Kidney glomerular epithelial cell (primary cell): ENCODE measurements at places on chromosomes 7 and 10.
A peak's percentile ranks its signal among the peaks of the same experiment; 100 is the strongest.

- DNase-seq = no peak
These were observed 798.3 kb downstream of the KCNMA1 start for GRCh38 chr10:76839276-76839675.

GRCh38 chr10:97676770-97677581 lies 10.1 kb downstream of the AVPI1 start:
- DNase-seq = peak; percentile 31

DNA sequence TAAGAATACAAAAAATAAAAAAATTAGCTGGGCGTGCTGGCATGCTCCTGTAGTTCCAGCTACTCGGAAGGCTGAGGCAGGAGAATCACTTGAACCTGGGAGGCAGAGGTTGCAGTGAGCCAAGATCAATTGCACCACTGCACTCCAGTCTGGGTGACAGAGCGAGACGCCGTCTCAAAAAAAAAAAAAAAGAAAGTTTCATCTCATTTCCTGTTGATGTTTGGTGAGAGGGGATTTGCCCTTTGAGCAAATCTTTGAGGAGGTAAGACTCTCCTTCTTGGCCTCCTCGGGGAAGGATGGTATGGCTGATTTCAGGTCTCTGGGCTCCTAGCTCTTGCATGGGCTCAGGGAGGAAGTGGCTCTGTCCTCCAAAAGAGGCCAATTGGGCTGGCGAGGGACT lies 3.6 kb upstream of the GRID2IP start:
- DNase-seq = no peak

GRCh38 chr10:1776127-1776662 lies 38.9 kb upstream of the ADARB2 start:
- no peak for DNase-seq

- DNase-seq = no peak
These were observed 37.4 kb upstream of the ZNF716 start for GRCh38 chr7:57412618-57413017.

GRCh38 chr7:23357190-23358093 lies 58.3 kb downstream of the MALSU1 start:
- DNase-seq = peak; percentile 90

- DNase-seq = peak; percentile 65
These were observed 8.7 kb downstream of the ECD start for GRCh38 chr10:73159038-73159648.

- DNase-seq = no peak
These were observed 25.2 kb upstream of the GNAT3 start for GRCh38 chr7:80537091-80537490.

DNA sequence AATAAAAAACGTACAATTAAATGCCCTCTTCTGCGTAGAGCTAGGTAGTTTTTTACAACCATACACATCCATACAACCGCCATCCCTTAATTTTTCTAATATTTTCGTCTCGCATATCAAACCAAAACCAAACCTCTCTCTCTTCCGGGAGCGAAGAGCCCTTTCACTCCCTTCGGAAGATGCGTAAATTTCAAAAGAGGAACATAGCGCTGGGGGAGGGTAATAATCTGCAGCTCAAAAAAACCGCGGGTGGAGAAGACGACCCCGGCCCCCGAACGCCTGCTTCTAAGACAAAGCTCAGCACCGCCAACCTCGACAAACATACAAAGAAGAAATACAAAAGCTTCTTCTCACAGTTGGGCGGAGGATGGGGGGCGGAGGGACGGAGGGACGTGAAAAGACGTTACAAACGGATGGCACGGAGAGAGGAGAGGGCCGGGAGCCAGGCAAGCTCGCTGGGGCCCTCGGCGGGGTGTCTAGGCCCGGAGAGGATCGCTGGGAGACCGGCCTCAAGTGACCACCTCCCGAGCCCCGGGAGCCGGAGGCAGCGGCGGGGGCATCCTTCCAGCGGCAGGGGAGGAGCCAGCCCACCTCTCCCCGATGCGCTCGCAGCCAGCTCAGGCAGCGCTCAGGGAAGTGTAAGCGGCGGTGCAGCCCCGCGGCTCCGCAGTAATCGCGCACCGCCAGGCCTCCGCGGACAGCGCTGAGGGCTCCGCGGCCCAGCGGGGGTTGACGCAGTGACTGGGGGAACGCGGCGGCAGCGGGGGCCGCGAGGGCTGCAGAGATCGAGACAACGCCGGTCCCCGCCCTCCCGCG lies 851 bp downstream of the MKRN1 start:
- DNase-seq = peak; percentile 40

DNA sequence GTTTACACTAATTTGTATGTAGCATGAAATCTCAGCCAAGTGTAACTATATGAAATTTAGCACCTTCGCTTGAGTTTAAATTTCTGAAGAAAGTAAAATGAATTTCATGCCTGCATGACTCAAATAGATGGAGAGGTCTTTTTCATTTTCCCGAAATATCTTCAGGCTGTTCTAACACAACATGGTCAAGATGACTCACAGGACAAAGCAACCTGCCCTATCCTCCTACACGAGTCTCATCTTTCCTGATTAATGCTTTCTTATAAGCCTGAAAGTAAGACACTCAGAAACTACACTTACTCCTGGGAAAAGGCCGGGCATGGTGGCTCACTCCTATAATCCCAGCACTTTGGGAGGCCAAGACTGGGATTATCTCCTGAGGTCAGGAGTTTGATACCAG lies 41.2 kb downstream of the CH25H start:
- DNase-seq = peak; percentile 66

DNA sequence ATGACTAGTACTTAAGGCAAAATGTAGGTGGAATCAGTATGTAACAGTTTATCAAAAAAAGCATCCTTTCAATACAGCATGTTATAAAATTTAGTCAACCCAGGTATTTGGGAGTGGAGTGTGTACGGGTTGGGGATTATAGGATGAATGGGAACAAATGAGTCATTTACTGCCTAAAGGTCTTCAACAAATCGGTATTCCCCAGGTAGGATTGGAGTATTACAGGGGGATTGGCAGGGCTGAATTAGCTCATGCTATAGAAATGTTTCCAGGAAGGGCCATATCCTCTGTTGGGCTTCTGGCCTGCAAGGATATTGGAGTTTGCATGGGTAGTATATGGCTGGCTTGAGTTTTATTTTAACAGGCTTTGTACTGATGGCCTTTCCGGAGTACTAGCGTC lies 723.7 kb downstream of the SORCS1 start:
- DNase-seq = no peak

GRCh38 chr7:140542228-140542603 lies 62.9 kb upstream of the MKRN1 start:
- no peak for DNase-seq

- DNase-seq = no peak
These were observed 13.3 kb downstream of the CYP2W1 start for GRCh38 chr7:996079-996872.

- no peak for DNase-seq
These were observed 320.0 kb upstream of the C7orf33 start for GRCh38 chr7:148270576-148270975.

DNA sequence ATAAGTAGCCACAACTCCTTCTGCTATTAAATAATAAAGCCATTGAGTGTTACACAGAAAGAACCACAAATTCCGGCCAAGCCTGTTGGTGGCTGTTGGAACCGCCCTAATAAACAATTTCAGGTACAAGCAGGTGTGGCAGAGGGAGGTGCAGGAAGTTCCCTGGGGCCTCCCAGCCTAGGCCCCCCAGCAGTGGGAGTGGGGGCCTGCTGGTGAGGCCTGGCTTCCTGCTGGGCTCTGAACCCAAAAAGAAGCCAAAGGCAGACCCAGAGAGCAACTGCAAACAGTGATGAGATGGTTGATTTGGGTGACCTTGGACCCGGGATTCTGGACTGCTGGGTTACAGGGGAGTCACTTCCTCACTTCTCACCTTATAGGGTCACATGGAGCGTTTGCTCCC lies 21.0 kb upstream of the LMTK2 start:
- DNase-seq = no peak

- peak; percentile 75 for DNase-seq
These were observed 57.6 kb upstream of the EZH2 start for GRCh38 chr7:148941598-148942275.

GRCh38 chr10:63521416-63522276 lies 445 bp downstream of the REEP3 start:
- peak; percentile 43 for DNase-seq

DNA sequence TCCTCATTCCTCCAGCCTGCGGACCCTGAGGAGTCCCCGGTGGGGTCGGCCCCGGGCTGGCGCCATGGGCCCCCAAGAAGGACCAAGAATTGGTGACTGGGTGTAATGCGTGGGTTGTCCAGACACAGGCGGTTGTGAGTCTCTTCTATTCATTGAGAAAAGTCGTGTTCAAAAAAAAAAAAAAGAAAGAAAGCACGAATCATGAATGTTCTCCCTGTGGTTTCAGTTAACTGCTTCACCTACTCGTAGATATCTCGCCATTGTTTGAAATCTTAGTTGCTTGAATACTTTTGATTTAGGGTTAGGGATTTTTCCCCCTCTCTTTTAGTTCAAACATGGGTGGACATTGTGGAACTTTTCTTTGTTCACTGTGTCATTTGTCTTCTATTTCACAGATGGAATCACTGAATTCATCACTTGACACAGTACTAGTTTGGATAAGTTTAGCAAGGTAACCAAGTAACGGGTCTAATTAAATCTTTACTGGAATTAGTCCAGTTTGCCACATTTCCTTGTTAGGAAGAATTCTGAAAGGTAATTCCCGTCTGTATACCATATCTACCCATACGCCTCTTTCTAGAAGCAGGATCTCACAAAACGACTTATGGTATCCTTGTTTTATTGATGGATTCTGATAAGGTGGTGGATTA lies 775 bp downstream of the STARD3NL start:
- peak; percentile 54 for DNase-seq

DNA sequence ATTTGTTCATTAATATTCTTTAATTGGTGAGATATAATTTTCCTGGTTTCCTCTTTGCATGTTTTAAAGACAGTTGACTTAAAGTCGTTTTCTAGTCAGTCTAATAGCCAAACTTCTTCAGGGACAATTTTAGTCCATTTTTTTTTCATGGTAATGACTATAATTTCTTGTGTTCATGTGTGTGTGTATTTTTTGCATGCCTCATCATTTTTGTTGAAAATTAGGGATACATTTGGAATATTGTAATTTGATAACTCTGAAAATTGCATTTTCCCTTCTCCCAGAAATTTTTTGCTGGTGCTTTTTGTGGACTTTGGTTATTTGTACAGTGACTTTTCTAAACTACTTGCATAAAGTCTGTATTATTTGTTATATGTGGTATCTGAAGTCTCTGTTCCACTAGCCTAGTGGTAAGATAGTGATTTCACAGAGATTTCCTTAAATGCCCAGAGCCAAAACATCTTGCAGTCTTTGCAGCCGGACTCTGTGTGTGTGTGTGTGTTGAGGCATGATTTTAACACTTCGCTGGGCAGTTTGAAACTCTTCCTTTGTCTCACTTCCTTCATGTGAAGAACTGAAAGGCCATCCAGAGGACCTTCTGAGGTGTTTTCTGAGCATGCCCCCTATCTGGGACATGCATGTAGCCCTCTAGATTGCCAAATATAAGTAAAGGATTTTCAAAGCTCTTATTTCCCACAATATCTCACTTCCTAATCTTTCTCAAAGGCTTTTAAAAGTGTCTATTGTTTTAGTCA lies 40.9 kb upstream of the ZNF365 start:
- DNase-seq = no peak

DNA sequence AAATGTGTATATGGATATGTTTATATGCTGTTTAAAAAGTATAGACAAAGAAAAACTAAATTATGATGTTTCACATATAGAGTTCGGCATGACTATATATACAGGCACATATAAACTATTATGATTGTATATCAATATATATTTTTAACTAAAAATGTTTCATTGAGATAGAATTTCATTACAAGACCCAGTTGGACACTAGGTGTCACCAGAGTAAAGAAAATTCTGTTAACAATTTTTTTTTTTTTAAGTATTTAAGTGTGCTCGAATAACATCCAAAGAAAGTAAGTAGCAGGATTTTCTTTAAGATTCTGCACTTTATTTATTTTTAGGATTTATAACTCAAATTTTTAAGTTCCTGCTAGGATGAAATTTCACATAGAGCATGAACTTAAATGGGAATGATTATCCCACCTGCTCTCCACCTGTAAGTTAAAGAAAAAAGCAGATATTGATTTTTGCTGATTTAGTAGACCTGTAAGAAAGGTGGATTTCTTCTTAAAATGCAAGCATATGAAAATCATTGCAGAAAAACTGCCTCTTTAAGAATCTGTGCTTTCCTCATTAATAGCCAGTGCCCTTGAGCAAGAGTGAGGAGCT lies 961.5 kb downstream of the PCDH15 start:
- DNase-seq = no peak

GRCh38 chr7:116530107-116530820 lies 5.4 kb downstream of the CAV1 start:
- DNase-seq = no peak

DNA sequence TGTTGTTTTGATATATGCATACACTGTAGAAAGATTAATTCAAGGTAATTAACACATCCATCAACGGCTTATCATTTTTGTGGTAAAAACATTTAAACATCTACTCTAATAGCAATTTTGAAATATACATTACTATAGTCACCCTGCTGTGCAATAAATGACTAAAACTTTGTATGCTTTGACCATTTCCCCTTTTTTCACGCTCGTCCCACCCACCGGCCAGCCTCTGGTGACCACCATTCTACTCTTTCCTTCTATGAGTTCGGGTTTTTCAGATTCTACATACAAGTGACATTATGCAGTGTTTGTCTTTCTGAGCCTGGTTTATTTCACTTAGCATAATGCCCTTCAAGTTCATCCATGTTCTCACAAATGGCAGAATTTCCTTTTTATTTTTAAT lies 21.3 kb downstream of the CYCS start:
- no peak for DNase-seq

- DNase-seq = no peak
These were observed 62.3 kb upstream of the DGKI start for GRCh38 chr7:137909042-137909441.

DNA sequence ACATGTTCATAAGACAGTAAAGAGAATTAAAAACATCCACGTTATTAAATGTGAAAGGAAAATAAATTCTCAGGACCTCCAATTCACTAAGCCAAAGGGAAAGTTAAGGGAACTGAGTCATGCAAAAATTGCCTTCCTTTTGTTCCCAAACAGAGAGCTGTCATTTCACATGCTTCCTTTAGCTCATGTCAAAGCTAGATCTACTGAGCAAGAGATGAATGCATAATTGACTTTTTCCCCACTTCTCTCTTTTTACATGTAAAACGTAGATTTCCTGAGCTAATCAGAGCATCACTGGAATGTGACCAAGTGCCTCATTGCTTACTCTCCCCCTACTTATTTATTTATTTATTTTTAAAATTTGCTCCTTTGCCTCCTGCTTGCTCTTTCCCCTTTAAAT lies 129.1 kb upstream of the AMPH start:
- DNase-seq = no peak

GRCh38 chr10:133261726-133262325 lies 14.8 kb downstream of the ADAM8 start:
- DNase-seq = peak; percentile 24

DNA sequence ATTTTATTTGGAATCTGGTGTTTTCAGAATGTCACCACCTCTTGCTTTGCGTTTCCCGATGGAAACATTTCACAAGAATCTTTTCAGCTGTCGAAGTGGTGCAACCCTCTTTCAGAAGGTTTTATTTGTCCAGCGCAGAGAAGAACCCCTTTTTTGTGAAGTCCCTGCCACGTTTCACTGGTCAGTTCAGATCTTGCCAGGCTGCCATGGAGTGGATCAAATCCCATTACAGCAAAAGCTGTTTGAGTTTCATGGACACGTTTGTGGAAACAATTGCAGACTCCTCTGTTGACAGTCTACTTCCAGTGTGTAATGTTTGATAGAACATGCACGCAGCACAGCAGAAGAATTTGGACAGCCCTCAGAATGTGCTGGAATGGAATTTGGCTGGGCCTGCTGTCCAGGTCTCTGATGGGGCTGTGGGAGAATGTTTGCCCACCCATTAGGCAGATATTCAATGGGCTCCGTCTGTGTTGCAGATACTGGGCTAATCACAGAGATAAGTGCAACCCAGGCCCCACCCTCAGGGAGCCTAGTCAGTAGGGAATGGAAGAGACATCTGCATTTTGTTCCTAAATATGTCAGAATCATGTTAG lies 143.2 kb downstream of the GRK5 start:
- DNase-seq = no peak
